NCI-H2029 treated with DMSO at 0.1 percent for 48 hours (cell line): ENCODE measurements at places on chromosomes 12 and 14.

- no peak for DNase-seq
These were observed 174.0 kb downstream of the RASSF9 start for GRCh38 chr12:85662207-85662602.

GRCh38 chr14:32075672-32076277, 1.3 kb upstream of the ARHGAP5 start:
- peak; percentile 88 for DNase-seq

- DNase-seq: no peak
These were observed 343.0 kb downstream of the RGS6 start for GRCh38 chr14:72275242-72275641.

- no peak for DNase-seq
These were observed 8.0 kb downstream of the IFT43 start for GRCh38 chr14:75993567-75994041.

GRCh38 chr12:68199127-68199526, 26.5 kb downstream of the IL26 start:
- no peak for DNase-seq

DNA sequence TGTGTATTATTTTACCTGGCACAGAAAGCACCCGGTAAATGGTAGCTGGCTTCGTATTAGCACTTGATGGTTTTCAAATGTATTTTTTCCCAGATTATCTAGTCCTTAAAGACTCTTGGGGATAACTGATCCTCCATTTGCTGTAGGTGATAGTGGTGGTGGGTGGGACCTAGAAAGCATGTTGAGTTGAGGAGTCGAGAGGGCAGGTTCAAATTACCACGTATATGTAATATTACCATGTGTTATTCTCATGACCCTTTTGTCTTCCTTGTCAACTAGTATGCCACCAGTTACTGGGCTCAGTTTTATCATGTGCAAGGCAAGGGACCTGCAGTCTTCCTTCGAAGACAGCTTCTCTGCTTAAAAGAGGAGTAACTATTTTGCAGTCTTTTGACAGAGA, 1.8 kb downstream of the GLRX5 start:
- DNase-seq: no peak

GRCh38 chr12:98895086-98895651, 250.1 kb downstream of the APAF1 start:
- DNase-seq: no peak

DNA sequence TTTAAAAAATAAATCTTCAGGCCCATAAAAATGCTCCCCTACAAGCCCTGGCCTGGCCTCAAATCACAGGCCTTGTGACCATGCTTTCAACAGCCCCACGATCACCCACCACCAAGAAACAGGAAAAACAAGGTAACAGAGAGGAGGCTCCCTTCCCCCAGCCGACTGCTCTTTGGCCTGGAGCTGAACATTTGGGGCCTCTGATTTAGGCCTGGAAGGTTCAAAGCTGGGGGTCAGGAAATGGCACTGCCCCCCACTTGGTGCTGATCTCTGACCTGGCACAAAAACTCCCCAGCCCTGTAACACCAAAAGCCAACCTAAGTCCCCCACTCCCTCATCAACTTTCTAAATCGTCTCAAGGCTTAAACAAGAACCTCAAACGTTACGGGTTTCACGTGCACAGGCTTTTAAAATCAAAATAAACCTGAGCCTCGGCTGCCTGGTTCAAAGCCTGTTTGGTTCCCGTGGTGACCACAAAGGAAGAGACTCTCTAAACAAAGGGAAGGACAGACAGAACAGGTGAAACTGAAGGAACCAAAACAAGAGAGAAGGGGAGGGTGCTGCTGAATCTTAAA, 9.0 kb downstream of the ACTN1 start:
- DNase-seq: no peak

DNA sequence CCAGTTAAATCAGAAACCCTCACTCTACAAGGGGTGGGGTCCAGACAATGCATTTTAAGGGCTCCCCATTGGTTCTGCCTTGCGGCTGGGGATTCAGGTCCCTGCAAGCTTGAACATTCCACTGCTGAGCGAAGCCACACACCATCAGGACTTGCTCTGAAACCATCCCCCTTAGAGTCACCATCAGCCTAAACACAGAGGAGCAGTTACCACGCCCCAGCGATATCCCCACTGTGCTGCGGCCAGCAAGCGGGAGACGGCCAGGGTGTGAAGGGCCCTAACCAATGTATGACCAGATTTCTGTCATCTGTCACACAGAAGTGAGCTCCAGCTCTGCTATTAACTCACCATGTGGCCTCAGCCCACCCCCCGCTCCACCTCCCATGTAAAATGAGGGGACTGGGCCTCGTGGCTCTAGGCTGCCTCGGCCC, 29.7 kb downstream of the CCDC88C start:
- DNase-seq: no peak

DNA sequence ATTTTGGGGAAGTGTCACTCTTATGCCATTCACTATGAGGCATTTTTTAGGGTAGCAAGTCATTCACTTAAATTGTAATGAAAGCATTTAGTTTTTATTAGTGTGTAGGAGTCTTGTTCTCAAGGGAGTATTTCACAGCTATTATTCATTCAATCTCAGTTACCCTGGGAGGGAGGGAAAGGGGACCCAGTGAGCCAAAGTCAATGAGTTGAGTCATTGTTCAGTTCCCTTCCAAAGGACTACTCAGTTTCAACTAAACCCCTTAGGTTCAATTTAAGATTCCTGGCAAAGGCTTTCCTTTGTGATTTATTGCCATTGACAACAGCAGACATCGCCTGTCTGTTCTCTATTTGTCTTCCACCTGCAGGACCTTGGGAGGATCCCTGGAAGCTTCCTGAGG, 29.3 kb upstream of the RASSF8 start:
- no peak for DNase-seq

GRCh38 chr12:90619943-90620342, 335.0 kb downstream of the CCER1 start:
- no peak for DNase-seq

- DNase-seq: no peak
These were observed 73.5 kb downstream of the TNFAIP2 start for GRCh38 chr14:103196716-103197115.

DNA sequence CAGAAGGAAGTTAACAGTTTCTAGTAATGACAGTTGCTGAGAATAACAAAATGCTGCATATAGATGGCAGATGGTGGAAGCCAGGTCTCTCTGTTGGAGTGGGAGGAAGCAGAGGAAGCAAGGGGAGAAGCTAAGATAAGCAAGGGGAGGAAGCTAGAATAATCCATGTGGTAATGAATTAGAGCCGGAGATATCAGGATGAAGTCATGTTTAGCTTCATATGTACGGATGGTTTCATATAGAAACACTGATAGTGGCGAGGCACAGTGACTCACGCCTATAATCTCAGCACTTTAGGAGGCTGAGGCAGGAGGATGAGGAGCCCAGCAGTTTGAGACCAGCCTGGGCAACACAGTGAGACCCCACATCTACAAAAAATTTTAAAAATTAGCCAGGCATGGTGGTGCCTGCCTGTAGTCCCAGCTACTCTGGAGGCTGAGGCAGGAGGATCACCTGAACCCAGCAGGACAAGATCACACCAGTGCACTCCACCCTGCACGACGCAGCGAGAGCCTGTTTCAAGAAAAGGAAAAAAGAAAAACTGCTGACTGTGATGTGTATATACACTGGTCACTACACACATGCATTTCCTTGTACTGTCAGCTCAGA, 49.2 kb downstream of the ANAPC7 start:
- DNase-seq: no peak

- DNase-seq: peak; percentile 13
These were observed 136.1 kb upstream of the WSCD2 start for GRCh38 chr12:107992870-107993451.

DNA sequence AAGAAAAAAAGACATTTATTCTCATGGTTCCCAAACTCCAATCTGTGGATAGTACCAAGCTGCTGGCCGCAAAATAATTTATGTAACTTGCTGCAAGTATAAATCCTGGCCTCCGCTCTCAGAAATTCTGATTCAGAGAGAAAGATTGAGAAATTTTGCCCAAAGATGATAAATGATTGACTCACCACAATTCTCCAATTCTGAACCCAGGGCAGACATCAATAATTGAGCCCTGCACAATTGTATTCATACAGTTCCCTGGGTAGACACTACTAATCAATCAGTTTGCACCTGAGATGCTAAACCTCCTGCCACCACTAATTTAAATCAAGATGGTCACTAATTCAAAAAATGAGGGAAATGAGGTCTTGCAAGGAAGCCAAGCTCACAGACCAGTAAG, 38.2 kb downstream of the TRPV4 start:
- no peak for DNase-seq

GRCh38 chr12:110658878-110659277, 30.0 kb downstream of the HVCN1 start:
- DNase-seq: no peak

DNA sequence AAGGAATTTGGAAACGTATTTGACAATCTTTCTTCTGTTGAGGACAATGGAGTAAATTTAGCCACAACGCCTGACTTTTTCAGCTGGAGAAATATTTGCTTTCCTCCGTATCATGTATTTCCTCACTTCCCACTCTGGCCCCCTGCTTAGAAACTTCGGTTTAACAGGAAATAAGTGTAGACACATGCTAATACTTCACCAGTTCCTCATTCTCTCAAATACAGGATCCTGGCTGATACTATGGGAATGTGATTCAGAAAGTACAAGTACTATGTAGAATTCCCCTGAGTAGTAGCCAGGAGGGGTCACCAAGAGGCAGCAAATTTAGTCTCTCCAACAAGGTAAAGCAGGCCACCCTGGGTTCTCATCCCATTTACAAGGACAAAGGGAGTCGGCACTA, 58.0 kb downstream of the FAR2 start:
- no peak for DNase-seq

DNA sequence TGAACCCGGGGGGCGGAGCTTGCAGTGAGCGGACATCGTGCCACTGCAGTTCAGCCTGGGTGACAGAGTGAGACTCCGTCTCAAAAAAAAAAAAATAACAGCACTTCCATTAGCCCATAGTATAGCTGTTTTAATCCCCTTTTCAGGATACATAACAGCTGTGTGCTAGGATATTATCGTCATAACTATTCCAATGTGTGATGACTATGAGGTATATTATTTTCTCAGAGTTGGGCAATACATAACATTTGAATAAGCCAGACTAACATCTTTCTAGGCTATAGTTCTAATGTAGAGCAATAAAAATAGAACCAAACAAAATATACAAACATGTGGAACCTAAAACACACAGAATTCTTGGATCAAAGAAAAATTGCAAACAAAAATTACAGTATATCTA, 57.1 kb downstream of the MARK3 start:
- no peak for DNase-seq

DNA sequence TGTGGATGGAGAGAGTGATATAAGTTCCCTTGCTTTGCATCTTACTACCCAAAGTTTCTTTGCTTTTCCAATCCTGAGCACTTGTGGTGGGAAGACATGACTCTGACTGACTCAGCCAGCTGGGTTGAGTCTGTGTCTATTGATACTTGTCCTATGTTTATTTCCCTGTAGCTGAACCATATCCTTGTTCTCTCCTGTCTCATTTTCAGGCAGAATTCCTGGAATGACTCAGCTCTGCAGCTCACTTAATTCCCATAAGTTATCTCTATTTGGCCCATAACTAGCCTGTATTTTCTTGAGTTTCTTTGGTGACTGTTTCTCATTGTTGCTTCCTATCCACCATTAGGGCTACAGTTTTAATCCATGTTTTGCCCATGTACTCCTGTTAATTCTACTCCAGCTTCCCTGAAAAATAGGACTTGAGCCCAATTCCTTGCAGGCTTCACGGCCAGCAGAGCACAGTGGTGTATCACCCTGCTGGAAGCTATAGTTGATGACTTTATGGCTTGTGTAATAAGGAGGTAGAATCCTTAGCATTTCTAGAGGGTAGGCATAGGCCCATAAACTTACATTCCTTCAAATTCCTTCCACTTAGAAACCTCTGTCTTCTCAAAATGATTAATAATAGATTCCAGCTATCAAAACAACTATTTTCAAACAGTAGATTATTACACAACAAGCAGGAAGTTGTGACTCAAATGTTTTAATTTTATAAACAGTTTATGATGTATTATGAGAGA, 183.1 kb downstream of the TMTC3 start:
- no peak for DNase-seq

DNA sequence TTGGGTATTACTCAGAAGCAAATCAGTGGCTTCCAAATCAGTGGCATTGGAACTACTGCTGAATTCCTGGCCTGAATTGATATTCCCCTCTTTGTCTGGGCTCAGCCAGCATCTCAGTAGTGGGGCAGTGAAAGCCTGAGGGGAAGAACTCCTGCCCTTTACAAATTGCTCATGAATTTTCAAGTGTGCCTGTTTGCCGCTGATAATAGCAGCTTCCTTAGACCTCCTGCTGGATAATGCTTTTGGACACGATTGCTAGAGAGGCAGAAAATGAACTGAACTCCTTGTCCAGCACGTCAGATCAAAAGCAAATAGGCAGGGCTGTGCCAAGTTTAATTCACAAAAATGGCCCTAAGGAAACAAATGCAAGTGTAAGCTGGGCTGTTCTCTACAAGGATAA, 91.3 kb upstream of the GZMB start:
- DNase-seq: no peak

GRCh38 chr12:51846271-51846691, 2.2 kb downstream of the FIGNL2 start:
- DNase-seq: no peak

DNA sequence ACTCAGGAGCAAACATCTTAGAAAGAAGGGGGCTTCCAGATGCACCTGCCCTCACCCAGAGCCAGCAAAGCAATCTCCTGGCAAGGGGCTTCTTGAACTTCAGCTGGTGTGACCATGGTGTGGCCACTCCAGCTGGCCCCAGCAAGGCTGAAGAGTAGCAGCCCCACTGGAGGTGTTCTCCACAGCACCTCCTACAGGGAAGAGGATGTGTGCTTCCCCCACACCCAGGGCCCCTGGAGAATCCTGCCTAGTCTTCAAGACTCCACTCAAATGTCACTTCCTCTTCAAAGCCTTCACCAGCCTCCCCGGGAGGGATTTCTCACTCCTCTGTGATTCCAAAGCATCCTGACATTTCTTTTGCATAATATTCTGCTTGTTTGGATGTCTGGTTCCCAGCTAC, 8.5 kb downstream of the RAB15 start:
- no peak for DNase-seq

GRCh38 chr12:132493482-132494178, 3.7 kb downstream of the FBRSL1 start:
- DNase-seq: no peak

DNA sequence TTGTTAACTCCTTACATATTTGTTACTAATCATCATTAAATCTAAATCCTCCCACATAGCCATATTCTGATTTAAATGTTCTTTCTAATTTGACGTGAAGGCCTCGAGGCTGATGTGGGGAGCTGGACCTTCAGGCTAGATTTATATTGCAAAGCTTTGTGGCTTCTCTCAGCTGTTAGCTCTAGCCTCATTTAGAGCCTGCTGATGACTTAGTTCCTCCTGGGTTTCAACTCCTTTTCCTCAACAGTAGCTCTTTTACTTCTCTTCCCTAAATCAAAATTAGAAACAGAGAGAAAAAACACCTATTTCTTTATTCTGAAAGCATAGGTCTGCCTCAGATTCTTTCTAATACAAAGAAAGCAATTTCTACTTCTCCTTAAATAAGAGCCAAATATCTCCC, 477.5 kb upstream of the CCDC196 start:
- no peak for DNase-seq

DNA sequence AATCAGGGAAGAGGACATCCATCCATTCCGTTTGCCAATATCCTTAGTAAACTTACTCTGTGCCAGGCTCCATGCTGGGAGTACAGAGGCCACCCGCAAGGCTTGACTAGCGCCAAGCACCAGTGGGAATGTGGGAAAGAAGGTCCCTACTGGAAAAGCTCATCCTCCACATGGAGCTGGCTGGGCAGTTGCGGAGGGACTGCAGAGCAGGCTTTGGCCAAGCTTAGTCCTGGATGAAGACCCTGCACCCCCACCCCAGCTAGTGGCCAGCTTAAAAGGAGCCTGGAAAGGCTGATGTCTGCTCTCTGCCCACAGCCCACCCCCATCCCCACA, 22.4 kb upstream of the EIF2B2 start:
- DNase-seq: no peak
